ENCODE measurements at places on chromosomes 16 and 17.

GRCh38 chr17:74699236-74699635 is 13.5 kb downstream of the CD300LF start:
- H3K4me1 ChIP-seq, result no peaks in the 10 kb centered on the region
- peaks cover 9% of the 10 kb centered on the region for H3K27me3 ChIP-seq
- H3K36me3 ChIP-seq, result no peaks in the 10 kb centered on the region
- DNase-seq, result no peak

- H3K4me3 ChIP-seq, result no peak within 1 kb of the TSS
- peaks cover 34% of the 10 kb centered on the region for H3K4me1 ChIP-seq
- H3K27me3 ChIP-seq, result no peaks in the 10 kb centered on the region
- H3K36me3 ChIP-seq, result no peaks in the 10 kb centered on the region
- no peak for DNase-seq
Observed at GRCh38 chr17:49848019-49848473, at the start of gene TAC4. Gene TAC4, minus strand, starts transcription at chr17:49848069. Its CDS starts 52 bp downstream, at chr17:49848017.

DNA sequence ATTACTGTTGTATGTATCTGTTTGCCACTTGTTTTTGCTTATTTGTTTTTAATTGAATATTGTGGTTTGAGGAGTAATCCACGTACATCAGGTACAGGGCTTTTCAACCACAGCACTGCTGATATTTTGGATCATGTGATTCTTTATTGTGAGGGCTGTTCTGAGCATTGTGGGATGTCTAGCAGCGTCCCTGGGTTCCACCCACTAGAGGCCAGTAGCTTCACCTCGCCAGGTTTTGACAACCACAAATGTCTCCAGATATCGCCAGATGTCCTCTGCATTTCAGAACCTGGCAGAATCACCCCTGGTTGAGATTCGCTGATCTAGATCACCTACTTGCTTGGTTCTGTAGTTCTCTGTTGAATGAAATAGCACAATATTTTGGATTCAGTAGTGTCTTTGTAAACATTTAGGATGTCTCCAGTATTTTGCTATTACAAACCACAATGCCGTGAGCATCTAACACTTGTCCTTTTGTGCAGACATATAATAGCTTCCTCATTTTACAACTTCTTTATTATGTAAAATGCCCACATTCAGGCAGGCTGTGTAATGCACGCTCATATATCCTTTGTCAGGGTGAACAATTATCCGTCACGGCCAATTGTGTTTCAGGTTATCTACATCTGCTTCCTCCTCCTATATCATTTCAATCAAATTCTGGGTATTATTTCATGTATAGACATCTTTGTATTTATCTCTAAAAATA is 380.3 kb downstream of the SNX29 start:
- H3K4me1 ChIP-seq, result no peaks in the 10 kb centered on the region
- no peaks in the 10 kb centered on the region for H3K36me3 ChIP-seq
- no peak for DNase-seq
- no peak overlapping the region for H3K27ac ChIP-seq

- H3K4me1 ChIP-seq, result no peaks in the 10 kb centered on the region
- H3K27me3 ChIP-seq, result no peaks in the 10 kb centered on the region
- no peak overlapping the region for H3K4me3 ChIP-seq
- no peak for DNase-seq
Observed at GRCh38 chr16:18834864-18835263, 33.5 kb upstream of the ARL6IP1 start.

- H3K27ac ChIP-seq, result no peak overlapping the region
- no peak overlapping the region for H3K4me3 ChIP-seq
- no peaks in the 10 kb centered on the region for H3K36me3 ChIP-seq
- no peaks in the 10 kb centered on the region for H3K4me1 ChIP-seq
Observed at GRCh38 chr16:55212791-55213190, 111.2 kb upstream of the IRX6 start.

DNA sequence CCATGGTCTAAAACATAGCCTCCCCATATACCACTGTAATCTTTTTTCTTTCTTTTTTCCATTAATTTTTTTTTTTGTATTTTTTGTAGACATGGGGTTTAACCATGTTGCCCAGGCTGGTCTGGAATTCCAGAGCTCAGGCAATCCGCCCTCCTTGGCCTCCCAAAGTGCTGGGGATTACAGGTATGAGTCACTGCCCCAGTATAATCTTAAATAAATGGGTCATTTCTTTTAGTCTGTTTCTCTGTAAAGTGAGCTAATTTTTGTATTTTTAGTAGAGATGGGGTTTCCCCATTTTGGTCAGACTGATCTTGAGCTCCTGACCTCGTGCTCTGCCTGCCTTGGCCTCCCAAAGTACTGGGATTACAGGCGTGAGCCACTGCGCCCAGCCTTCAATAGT is 5.7 kb upstream of the NME1 start:
- H3K4me3 ChIP-seq, result no peak overlapping the region
- H3K27ac ChIP-seq, result no peak overlapping the region
- H3K27me3 ChIP-seq, result no peaks in the 10 kb centered on the region
- no peak for DNase-seq

DNA sequence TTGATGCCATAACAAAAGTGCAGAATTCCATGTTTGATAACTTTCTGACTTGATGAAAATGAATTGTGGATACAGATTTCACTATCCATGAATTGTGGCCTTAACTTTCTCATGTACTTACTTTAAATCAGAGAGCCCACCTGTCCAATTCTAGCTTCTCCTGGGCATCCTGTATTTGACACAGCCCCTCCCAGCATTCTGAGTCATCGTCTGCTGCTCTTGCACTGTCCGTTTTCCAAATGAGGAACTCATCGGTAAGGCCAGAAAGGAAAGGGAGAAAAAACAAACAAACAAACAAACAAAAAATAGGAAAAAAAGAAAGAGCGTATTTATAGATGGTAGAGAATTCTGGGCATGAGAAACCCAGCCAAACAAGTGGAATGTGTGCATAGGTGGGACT is 361.6 kb downstream of the WWOX start:
- H3K4me3 ChIP-seq, result no peak overlapping the region
- H3K4me1 ChIP-seq, result no peaks in the 10 kb centered on the region
- H3K27ac ChIP-seq, result no peak overlapping the region

- H3K36me3 ChIP-seq, result no peaks in the 10 kb centered on the region
- DNase-seq, result no peak
- no peak overlapping the region for H3K27ac ChIP-seq
- no peak overlapping the region for H3K4me3 ChIP-seq
Observed at GRCh38 chr16:88130681-88131080, 179.4 kb downstream of the BANP start.

GRCh38 chr16:29029168-29029994 is 44.5 kb downstream of the LAT start:
- H3K4me1 ChIP-seq, result no peaks in the 10 kb centered on the region
- H3K36me3 ChIP-seq, result no peaks in the 10 kb centered on the region
- H3K4me3 ChIP-seq, result no peak overlapping the region
- H3K27me3 ChIP-seq, result no peaks in the 10 kb centered on the region

DNA sequence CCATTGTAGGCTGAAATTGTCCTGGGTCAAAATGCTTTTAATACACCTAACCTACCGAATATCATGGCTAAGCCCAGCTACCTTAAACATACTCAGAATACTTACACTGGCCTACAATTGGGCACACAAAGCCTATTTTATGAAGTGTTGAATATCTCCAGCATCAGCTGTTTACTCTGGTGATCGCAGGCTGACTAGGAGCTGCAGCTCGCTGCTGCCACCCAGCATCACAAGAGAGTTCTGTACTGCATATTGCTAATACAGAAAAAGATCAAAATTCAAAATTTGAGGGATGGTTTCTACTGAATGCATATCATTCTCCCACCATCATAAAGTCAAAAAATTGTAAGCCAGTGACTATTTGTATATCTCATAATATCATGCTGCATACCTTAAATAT is 55.3 kb downstream of the ULK2 start:
- H3K4me3 ChIP-seq, result no peak overlapping the region
- H3K27ac ChIP-seq, result no peak overlapping the region
- DNase-seq, result no peak
- no peaks in the 10 kb centered on the region for H3K4me1 ChIP-seq
- peaks cover 16% of the 10 kb centered on the region for H3K36me3 ChIP-seq

GRCh38 chr16:53785916-53786315 is 82.0 kb downstream of the FTO start:
- no peaks in the 10 kb centered on the region for H3K27me3 ChIP-seq
- no peaks in the 10 kb centered on the region for H3K36me3 ChIP-seq
- DNase-seq, result no peak
- no peak overlapping the region for H3K4me3 ChIP-seq

DNA sequence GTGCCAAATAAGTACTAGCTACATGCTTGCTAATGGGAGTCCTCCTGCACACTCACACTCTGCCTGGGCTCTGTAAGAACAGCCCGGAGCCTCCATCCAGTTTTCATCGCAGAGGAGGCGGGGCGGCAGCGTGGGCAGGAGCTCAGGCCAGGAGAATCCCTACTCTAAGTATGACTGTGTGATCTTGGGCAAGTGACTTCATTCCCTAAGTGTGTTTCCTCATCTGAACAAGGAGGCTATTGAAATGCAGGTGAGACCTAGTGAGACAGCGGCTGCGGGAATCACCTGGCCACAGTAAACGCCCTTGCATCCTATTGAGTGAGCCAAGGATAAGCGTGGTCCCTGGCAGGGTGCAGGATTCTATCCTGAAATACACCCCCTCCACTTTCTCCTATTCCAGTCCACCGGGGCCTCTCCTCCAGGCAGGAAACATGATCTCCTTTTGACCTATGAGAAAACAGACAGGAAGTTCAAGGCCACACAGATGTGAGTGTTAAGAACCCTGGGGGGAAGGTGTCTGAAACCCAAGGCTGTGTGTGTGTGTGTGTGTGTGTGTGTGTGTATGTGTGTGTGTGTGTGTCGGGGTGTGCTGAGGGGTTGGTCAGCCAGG is 5.2 kb upstream of the RAI1 start:
- H3K4me3 ChIP-seq, result no peak overlapping the region
- H3K36me3 ChIP-seq, result no peaks in the 10 kb centered on the region
- H3K27me3 ChIP-seq, result no peaks in the 10 kb centered on the region

DNA sequence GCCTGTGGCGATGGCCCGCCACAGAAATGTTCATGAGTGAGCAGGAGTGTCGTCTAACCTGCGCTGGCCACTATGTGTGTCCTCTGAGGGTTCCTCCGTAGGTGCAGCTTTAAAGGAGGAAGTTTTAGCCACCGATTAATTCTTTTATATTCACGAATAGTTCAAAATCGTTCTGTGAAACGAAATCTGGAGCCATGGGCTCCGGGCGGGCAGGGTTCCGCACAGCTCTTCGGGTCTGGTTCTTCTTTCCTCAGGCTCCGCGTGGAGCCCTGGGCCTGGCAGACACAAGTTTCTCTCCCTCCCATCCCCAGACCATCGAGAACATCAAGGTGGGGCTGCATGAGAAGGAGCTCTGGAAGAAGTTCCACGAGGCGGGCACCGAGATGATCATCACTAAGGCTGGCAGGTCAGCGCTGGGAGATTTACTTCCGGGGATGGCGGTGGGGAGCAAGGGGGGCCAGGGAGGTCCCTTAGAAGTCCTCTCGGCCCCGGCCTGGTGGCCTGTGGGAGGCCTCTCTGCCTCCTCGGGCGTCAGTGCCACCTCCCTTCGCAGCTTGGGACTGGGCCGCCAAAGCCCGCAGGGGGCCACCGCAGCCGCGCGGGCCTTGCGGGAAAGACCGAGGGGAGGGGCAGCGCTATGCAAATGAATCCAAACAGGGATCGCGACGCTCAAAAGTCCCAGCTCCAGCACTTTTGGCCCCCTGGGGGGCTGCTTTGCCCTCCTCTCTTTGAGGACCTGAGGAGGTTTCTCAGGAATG is 5.2 kb downstream of the TBX4 start:
- H3K27me3 ChIP-seq, result peaks cover 88% of the 10 kb centered on the region
- H3K4me3 ChIP-seq, result no peak overlapping the region
- no peak for DNase-seq
- no peaks in the 10 kb centered on the region for H3K36me3 ChIP-seq
- peaks cover 3% of the 10 kb centered on the region for H3K4me1 ChIP-seq

DNA sequence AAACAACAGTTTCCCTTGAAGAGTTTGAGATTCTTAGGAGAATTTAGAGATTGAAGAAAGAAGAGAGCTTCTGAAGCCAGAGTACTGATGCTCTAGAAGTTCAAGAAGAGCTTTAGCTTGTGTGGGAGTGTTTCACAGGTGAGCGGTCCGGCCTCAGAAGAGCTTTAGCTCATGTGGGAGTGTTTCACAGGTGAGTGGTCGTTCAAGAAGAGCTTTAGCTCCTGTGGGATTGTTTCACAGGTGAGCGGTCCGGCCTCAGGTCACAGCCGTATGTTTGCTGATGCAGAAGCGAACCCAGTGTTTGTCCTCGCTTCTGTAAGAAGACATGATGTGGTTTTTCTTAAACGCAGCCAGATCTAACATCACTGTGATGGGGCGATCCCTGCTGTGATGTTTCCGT is 76.4 kb downstream of the SEC14L1 start:
- H3K27ac ChIP-seq, result no peak overlapping the region
- H3K4me1 ChIP-seq, result no peaks in the 10 kb centered on the region
- H3K36me3 ChIP-seq, result no peaks in the 10 kb centered on the region
- no peak for DNase-seq
- no peak overlapping the region for H3K4me3 ChIP-seq
- no peaks in the 10 kb centered on the region for H3K27me3 ChIP-seq

DNA sequence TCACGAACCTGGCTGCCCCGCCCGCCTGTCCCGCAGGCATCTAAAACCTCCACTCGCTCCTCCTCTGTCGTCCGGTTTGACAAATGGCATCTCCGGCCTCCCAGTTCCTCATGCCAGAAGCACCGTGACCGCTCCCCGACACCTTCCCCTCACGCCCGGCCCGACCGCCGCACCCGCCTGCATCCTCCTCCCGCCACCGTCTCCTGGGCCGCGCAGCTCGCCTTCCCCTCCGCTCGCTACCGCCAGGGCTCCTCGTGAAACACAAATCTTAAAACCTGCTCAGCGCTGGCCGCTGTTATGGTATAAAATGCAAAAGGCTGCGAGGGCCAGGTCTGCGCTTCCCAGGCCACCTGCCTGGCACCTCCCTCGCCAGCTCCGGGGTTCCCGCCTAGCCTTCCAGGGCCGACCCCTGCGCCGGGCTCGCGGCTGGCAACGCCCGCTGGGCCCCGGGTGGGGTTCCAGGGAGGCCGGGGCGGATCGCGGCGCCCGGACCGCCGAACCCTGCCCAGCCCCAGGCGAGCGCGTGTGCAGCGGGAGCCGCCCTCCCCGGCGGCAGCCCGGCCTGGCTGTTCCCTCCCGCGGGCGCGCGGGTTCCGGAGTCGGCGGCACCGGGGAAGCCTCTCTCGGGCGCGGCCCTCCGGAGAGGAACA is 488 bp downstream of the SPSB3 start:
- H3K36me3 ChIP-seq, result peaks cover 35% of the 10 kb centered on the region
- no peak for DNase-seq
- H3K27ac ChIP-seq, result peak overlapping the region; percentile 84
- H3K27me3 ChIP-seq, result no peaks in the 10 kb centered on the region

GRCh38 chr17:2029911-2030778 is at the start of gene DPH1:
Gene DPH1, plus strand, starts transcription at chr17:2030153. Its CDS starts 17 bp downstream, at chr17:2030170.
- H3K4me3 ChIP-seq, result peak within 1 kb of the TSS; percentile 67
- no peaks in the 10 kb centered on the region for H3K27me3 ChIP-seq
- H3K36me3 ChIP-seq, result peaks cover 7% of the 10 kb centered on the region
